ENCODE measurements at places on chromosomes 13 and 19.
A peak's percentile ranks its signal among the peaks of the same experiment; 100 is the strongest.

DNA sequence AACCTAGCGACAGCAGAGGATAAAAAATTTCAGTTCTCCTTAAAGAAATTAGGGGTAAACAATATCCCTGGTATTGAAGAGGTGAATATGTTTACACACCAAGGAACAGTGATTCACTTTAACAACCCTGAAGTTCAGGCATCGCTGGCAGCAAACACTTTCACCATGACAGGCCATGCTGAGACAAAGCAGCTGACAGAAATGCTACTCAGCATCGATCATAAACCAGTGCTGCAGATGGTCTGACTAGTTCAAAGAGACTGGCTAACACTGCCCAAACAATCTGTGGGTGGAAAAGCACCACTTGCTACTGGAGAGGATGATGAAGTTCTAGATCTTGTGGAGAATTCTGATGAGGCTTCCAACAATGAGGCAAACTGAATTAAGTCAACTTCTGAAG is 19.9 kb upstream of the ACOD1 start:
- no peak for DNase-seq

DNA sequence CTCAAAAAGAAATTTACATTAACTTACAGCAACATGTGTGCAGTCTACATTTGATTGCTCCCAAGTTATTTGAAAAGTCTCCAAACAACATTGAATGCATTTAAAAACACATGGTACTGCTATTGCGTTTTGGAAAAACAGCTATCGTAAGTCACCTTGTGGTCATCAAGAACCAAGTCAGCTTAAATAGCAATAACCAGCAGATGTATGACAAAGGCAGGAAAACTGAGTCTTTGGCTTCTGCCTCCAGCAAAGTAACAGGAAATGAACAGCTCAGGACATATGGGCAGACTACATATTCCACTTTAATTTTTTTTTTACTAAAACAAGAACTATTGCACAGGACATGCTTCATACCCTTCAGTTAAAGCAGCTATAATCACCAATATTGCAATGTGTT is 580.6 kb upstream of the SPRY2 start:
- no peak for DNase-seq

GRCh38 chr13:73040968-73041596 is 17.7 kb upstream of the KLF5 start:
- no peak for DNase-seq

- DNase-seq = no peak
Measured at GRCh38 chr13:97435323-97435722, 1.4 kb downstream of the RAP2A start.

- no peak for DNase-seq
Measured at GRCh38 chr13:108534728-108535127, 94.7 kb upstream of the MYO16 start.

GRCh38 chr19:57434386-57435061 is 601 bp upstream of the ZNF749 start:
- DNase-seq = peak; percentile 13

GRCh38 chr19:13176345-13176744 is 26.1 kb downstream of the IER2 start:
- DNase-seq = no peak

DNA sequence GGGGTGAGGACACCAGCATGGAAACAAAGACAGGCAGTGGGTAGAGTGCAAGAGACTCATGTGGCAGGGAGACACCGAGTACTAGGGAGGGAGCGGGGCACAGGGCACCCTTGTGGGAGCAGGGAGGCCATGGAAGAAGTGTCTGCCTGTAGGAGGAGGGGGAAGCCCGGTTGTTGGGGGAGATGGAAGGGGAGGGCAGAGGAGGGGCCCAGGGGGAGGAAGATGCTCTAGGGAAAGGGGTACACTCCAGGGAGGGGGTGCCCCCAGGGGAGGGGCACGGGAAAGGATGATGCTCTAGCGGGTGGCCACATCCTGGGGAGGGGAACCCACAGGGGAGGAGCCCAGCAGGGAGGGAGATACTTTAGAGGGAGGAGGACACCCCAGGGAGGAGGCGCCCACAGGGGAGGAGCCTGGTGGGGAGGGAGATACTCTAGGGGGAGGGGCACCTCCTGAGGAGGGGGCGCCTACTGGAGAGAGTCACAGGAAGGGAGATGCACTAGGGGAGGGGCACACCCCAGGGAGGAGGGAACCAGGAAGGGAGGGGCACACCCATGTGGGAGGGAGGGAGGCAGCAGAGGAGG is 24.9 kb downstream of the CPAMD8 start:
- DNase-seq = peak; percentile 73

GRCh38 chr13:38321654-38322053 is 28.0 kb upstream of the UFM1 start:
- no peak for DNase-seq

DNA sequence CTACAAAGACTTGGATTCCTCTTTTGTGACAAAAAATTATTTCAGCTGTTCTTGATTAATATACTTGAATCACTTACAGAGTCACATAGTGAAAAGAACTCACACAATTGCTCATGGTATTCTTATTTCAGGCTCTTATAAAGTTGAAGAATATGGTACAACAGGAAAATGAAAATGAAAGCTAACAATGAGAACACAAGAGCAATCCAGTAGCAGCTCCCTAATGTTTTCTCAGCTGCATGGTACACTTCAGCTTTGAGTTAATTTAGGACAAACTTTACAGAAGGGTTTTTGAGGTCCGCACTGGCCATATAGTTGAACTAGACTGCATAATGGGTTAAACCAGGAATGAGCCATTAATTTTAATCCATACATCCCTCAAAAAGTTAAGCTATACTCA is 1261.8 kb downstream of the SLITRK5 start:
- no peak for DNase-seq

DNA sequence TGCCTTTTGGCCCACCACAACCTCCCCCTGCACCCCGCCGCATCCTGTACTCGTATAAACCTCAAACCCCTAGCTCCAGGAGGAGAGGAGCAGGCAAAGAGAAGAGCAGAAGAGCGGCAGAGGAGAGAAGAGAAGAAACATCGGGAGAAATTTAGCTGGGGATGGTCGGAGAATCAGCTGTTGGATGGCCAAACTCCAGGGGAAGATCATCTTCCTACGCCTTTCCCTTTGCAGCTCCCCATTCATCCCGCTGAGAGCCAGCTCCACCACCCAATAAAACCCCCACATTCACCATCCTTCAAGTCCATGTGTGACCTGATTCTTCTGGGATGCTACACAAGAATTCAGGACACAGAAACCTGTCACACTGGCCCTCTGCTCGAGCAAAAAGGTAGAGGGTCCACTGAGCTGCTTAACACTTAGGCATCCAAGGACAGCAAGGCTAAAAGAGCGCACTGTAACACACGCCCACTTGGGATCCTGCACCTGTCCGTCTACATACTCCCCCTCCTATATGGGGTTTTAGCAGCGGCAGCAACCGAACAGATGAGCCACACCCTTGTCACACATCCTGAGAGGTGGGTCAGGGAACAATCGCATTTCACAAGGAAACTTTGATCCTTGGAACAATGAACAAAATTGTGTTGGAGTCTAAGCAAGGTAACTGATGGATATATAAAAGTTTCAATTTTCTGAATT is 51.6 kb upstream of the MIR17HG start:
- no peak for DNase-seq

DNA sequence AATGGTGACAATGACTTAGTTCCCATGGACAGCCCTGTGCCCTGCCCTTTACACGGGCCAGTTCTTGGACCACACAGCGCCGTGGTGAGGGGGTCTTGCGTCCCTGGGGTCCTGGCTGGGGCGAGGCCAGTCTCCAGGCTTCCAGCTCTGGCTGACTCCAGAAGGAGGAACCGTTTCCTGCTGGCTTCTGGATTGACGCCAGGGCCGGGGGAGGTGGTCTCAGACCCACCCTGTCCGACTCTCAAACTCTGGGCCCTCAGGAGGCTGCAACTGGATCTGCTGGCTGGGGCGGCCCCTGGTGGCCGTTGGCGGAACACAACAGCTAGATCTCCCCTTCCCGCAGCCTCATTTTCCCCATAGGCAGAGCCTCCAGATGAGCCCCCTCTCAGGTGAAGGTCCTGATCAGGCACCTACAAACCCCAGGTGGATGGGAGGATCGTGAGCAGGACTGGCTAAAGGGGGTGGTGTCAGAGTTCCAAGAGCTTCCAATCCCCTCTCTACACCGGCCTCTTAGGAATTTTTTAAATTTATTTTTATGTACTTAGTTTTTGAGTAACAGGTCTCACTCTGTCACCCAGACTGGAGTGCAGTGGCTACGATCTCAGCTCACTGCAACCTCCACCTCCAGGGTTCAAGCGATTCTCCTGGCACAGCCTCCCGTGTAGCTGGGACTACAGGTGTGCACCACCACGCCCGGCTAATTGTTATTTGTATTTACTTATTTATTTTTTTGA is 8.0 kb downstream of the CCDC194 start:
- DNase-seq = peak; percentile 75

DNA sequence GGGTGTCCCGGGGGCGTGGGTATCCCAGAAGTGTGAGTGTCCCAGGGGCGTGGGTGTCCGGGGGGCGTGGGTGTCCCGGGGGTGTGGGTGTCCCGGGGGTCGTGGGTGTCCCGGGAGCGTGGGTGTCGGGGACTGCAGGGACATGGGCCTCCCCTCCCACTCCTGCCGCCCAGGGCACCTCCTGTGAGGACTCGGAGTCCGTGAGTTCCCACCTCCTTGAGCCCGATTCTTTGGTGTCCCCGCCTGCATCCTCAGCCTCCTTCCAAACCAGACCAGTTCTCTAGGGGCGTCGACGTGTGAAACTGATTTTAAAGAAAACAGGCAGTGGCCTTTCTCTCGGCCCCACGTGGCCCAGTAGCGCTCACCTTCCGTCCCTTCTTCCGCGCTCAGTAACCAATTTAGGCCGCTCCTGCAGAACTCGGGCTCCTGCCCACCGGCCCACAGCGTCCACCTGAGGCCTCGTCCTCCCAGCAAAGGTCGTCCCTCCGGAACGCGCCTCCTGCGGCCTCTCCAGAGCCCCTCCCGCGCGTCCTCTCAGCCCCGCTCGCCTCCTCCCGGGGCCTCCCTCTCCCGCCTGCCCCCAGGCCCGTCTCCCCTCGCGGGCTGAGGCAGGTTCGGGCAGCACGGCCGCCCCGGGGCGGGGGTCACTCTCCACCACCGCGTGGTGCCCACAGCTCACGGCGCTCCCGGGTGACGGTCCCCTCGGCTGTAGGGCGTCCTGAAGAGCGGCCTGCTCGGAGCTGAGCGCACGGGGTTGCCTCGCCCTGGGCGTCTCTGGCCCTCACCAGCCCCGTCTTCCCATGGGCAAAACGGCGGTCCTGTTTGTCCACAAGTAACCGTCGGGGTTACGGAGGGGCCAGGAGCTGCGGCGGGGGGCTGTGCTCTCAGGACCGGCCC is 3.8 kb downstream of the F7 start:
- no peak for DNase-seq

DNA sequence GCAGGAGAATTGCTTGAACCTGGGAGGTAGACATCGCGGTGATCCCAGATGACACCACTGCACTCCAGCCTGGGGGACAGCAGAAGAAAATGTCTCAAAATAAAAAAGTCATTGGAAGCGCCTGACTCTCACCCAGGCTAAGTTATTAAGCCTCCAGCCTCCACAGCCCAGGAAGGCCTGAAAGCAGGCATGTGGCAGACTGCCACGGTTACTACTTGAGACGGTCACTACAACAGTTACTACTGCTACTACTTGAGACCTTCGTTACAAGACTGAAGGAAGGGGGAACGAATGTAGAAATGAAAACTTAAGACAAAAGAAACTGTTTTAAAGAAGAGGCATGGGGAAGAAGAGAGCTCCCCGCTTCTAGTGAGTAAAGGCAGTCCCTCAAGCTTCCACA is 9.6 kb downstream of the PRR22 start:
- DNase-seq = no peak

DNA sequence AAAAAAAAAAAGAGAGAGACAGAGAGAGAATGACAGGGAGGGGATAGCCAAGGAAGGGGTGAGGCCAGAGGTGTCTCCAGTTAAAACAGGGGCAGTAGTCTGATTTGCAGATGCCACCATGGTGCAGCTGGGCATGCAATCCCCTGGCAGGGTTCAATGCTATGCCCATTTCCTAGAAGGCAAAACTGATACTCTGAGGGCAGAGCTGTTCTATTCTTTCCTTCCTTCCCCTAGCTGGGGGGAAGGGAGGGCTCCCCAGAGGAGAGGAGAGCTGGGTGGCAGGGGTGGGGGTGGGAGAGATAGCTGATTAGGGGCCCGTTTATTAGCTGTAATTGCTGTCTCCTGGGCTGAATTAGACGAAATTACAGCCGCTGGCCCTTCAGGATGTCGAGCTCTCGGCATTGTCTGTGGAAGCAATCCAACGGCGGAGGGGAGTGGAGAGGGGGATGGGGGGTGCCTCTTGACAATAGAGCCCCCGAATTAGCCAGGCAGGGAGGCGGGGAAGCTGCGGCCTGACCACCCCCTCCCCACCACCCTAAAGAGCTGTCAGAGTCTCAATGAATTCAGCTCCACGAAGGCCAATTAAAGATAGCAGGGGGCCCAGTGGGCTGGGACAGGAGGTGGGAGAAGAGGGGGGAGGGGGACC is 14.4 kb upstream of the DPP9 start:
- DNase-seq = no peak

GRCh38 chr19:41637484-41637883 is 10.6 kb upstream of the CEACAM4 start:
- DNase-seq = no peak

DNA sequence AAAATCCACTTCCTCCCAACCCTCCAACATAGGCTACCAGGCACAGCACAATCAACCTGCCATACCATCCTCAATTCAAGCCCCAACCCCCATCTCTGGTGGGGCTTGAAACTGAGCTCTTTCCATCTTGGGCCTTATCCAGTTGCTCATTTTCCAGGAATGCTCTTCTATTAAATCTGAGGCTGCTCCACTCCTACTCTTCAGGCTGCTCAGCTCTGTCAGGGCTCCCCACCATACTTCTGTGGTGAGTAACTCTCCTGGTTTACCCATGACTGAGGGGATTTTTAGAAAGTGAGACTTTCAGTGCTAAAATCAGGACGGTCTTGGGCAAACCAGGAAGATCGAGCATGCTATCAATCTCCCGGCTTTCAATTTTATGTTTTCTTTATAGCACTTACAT is 512.8 kb downstream of the LMO7 start:
- DNase-seq = no peak

GRCh38 chr19:11598103-11598483 is 810 bp downstream of the ZNF627 start:
- DNase-seq = no peak

DNA sequence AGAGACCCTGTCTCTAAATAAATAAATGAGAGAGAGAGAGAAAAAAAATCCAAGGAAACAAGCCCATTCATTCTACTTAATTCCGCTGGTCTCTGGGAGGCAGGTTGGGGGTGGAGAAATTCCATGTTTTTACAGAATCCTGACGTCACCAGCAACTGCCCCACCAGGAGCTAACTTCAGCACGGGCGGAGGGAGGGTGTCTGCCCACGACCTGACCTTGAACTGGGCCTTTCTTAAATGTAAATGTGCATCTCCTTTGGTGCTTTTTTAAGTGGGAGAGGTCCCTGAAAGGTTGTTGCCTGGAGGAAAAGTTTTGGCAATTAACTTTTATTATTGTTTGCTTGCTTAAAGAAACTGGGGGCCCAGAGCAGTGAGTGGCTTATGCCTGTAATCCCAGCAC is 15.5 kb downstream of the KLF2 start:
- DNase-seq = no peak
